ENCODE measurements at places on chromosomes 16 and 17.

DNA sequence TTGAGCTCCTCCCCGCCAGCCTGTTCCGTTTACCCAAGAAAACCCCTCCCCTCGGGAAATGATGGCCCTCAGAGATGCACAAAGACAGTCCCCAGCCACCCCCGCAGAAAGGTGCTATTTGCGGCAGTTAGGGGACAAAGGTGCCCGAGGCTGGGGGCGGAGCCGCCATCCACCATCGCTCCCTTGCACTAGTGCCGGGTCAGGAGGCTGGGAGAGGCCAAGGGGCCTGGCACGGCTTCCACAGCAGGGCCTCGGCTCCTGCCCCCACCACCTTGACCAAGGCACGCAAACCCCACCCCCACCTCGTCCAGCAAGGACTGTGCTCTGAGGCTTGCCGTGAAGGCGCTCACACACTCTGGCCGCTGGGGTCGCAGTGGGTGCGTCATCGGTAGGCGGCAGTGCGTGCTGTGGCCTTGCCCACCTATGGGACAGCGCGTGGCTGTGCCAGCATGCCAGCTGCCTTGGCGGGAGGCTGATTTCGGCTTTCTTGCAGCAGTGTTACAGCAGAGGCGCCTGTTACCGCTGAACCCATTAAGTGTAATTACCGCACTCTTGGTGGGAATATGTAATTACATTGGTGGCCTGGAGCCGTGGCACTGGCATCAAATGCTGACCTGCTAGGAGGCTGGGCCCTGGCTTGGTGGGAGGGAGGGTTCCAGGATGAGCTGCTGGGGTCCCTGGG, 31.8 kb downstream of the TPSG1 start:
- DNase-seq = no peak

DNA sequence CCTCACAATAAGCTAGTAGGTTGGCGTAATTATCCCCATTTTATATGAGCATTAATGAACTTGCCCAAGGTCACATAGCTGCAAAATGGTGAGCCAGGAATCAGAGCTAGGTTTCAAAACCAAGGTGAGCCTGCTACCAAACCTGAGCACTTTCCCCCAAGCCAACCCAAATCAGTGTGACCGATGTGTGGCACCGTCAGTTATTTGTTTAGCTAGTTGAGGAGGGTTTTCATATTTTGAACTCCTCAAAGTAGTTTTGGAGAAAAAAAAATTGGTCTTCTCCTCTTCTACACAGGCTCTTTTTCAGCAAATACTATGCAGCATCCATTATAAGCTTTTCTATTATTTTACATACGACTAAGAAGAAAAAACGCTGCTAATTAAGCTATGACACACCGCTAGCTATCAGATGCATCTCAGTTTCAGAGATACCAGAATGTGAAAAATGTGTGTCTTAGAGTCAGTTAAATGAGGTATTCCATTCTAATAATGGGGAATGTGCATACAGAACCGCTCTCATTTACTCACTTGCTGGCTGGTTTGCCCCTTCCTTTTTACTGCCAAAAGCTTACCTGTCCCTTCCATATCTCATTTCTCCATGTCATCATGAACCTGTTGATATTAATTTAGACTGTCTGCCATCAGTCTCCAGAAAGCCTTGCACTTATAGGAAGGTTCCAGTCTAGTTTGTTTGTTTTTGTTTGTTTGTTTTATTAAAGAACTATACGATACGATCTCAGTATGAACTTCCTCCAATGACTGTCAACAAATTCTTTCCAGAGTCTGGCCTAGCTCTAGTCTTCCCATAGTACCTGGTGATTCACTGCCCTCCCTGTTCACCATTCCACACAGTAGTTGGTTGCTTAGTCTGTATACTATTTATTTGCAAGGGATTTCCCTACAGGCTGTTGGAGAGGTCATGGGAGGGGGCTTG, 2.2 kb upstream of the TBX4 start:
- DNase-seq = no peak

DNA sequence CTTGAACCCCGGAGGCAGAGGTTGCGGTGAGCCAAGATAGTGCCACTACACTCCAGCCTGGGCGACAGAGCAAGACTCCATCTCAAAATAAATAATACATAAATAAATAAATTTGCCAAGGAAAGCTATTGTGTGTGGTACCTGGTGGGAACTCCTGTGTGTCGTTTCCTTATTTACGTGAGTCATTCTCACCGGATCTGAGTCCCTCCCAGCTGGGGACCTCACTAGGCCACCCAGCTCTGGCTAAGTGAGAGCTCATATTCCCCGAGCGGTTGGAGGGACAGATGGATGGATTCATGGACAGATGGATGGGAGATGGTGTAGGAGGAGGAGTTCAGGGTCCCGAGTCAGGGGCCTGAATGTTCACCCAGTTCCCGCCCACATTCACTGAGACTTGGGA, 22.9 kb upstream of the C1QL1 start:
- no peak for DNase-seq

DNA sequence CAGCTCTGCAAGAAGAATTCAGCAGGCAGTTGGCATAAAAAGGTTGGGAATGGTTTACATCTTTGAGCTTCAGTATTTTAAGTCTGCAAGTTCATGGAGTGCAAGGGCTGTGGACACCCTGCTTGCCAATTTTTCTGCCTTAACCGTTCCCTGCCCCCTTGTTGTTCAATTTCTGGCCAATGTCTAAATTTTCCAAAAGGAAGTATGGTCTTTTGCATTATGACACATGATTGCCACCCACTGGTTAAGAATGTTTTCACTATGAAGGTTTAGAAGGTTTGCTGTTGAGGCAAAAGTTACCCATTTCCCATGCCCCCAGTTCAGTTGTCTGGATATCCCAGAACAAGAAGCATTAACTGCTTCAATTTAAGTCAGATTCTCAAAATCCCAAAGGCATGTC, 441.9 kb downstream of the CDH13 start:
- no peak for DNase-seq

DNA sequence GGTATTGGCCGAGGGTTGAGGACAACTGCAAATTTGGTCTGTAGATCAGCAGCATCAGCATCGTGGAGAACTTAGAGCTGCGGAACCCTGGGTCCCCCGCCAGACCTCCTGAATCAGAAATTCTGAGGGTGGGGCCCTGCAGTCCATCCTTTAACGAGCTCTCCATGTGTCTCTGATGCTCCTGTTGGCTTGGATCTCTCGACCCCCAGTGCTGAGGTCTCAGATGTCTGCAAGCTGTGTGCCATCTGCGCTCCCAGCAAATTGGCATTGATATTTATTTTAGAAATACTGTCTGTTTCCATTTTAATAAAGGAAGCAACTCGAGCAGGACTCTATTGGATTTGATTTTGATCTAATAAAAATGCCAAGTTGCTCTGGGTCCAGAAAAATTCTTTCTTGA, 250.0 kb downstream of the KATNIP start:
- no peak for DNase-seq

GRCh38 chr17:71975331-71975801, 145.5 kb upstream of the SOX9 start:
- DNase-seq = no peak

DNA sequence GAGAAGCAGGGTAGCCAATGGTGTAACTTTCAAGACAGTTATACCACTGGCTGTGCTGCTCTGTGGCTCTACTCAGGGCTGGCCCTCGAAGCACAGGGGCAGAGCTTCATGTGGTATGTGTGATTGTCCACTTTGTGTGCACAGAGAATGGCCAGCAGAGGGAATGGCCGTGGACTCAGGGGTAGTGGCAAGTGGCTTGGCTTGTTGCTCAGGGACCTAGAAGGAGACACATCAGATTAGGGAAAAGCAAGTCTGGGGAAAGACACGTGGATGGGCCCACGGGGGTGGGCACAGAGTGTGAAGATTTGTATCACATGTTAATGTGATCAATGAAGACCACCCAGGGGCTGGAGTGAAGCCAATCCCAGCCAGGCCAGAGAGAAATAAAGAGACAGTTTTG, 20.0 kb upstream of the XYLT2 start:
- DNase-seq = no peak

DNA sequence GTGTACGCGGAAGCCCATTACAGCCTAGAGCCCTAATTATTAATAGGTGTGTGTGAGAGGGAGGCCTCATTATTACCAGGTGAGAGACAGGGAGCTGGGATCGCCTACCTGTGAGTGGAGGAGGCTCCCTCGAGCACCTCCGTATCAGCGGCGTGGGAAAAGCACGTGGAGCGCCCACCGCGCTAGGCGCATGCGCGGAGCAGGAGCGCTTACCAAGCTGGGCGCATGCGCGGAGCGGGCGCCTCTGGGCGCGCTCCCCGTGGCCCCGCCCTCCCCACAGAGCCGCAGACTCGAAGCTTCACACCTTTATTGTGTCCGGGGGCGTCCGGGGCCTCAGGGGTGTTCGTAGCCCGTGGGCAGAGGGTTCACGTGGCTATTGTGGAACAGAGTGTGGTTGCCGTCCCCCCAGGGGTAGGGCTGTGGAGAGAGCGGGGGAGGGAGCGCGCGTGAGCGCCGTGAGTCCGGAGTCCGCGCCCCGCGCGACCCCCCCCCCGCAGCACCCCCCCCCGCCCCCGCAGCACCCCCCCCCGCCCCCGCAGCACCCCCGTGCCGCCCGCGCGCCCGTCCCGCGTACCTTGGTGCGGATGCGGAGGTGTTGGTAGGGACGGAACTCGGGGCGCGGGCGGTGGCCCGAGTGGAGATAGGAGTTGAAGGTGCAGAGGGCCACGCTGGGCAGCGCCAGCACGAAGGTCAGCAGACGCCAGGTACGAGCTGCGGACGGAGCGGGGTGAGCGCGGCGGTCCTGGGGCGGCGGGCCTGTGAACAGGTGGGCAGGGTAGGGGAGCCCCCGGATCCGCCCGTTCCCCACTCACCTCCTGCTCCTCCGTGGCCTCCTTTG, 500 bp downstream of the COX6A2 start:
- DNase-seq = no peak

- DNase-seq = no peak
Observed at GRCh38 chr16:1620391-1620790, 8.2 kb downstream of the CRAMP1 start.

- no peak for DNase-seq
Observed at GRCh38 chr17:31857920-31858641, 963 bp downstream of the COPRS start.

- no peak for DNase-seq
Observed at GRCh38 chr17:62791767-62792446, 16.2 kb downstream of the MARCHF10 start.

- DNase-seq = no peak
Observed at GRCh38 chr17:78872486-78872885, 30.5 kb downstream of the CEP295NL start.

DNA sequence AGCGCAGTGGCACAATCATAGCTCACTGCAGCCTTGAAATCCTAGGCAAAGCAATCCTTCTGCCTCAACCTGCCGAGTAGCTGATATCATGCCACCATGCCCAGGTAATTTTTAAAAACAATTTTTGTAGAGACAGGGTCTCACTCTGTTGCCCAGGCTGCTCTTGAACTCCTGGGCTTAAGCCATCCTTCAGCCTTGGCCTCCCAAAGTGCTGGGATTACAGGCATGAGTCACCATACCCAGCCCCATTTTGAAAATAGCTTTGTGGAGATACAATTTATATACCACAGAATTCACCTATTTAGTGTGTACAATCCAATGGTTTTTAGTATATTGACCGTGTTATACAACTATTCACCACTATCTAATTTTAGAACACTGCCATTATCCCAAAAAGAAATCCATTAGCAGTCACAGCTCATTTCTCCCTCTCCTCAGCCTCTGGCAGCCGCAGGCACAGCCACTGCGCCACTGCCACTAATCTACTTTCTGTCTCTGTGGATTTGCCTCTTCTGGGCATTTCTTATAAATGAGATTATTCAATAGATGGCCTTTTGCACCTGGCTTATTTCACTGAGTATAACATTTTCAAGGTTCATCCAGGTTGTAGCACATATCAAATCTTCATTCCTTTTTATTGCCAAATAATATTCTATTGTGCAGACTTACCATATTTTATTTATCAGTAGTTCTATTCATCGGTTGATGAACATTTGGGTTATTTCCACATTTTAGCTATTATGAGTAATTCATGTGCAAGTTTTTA, 6.5 kb downstream of the RNF157 start:
- no peak for DNase-seq

- DNase-seq = no peak
Observed at GRCh38 chr16:19116711-19117449, 3.1 kb downstream of the ITPRIPL2 start.

GRCh38 chr17:64155129-64155528, 25.2 kb upstream of the ERN1 start:
- no peak for DNase-seq

DNA sequence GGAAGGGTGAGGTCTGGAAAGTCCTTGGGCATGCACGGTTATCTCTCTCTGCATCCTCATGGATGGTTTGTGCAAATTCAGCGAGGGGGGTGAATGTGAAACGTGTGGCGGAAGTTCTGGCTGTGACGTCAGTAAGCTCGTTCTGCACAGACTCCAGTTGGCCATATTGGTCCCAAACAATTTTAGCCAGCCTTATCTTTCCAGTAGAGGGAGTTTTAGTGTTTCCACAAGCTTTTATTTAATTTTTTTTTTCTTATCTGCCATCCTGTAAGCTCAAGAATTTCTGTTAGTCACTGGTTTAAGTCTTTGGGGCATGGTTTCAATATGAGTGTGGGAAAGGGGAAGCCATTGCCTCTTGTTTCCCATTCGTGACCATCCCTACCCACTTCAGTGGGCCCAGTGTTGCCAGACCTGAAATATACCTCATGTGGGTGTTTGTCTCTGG, 39.0 kb downstream of the HLF start:
- no peak for DNase-seq

DNA sequence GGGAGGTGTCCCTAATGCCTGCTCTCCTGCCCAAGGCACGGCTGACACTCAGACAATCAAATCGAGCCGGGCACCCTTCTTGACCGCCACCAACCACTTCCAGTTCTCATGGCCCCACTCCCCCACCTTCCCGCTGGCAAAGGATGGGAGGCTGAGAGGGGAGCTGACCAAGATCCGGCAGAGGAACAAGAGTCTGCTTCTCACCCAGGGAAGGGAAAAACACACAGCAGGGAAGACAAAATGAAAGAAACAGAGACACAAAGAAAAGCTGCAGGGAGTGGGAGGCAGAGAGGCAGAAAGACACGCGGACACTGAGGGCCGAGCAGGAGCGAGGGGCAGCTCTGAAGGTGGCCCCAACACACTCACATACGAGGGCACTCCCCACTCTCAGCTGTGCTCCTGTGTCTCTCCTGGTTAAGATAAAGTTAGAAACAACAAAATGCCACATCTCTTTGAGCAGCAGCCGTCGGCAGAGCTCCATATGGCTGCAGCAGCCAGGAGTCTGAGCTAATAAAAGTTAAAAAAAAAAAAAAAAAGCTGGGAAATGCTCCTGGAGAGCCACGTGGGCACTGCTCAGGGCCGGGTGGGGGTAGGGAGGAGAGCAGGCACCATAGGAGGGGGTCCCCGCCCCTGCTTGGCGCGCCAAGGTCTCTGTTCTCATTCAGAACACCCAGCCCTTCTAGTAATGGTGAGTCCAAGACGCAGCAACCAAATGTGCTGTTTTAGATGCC, 7.4 kb downstream of the LRRC75A start:
- no peak for DNase-seq

GRCh38 chr17:41894791-41895331, 23.9 kb downstream of the ACLY start:
- no peak for DNase-seq

DNA sequence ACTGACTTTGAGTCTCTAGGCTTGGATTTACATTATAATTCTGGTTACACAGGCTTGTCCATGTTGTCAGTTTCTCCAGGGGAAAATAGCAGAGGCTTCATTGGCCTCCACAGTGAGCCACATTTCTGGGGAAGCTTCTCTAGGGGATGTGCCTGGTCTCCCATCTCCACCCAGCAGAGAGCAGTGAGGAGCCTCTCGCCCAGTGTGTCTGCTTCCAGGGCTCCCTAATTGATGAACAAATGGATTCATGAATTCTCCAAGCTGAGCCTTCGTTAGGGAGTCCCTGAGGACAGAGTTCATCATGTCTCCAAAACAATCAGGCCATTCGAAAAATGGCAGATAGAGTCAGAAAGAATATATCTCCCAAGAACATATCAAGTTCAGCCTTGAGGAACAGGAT, 162.4 kb upstream of the TOX3 start:
- no peak for DNase-seq
